ENCODE measurements at places on chromosomes 13 and 19. TPM values are rescaled to one million over a fixed set of nuclear protein-coding genes. Genes with fewer than 3 reads are reported as not detected.

DNA sequence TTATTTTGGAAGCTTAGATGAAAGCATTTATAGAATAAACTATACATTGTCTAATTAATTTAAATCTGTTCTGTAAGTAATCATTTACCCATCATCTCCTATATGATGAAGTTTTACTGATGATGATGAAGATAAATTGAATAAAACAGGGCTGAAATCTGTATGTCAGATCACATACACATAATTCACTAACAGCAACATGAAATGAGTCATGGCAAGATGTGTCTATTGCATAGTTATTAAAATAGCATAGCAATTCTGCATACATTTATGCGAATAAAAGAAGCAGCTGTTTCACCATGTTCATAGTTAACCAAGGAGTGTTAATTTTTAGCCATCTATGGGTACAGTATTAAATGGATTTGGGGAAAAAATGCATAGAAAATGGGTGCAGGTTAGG, 424.9 kb downstream of the LIG4 start:
- H3K27me3 ChIP-seq = no peaks in the 10 kb centered on the region
- no peak overlapping the region for H3K4me3 ChIP-seq
- no peaks in the 10 kb centered on the region for H3K4me1 ChIP-seq
- DNase-seq = no peak
- no peaks in the 10 kb centered on the region for H3K36me3 ChIP-seq

Gene OR4F17
- total RNA-seq = not detected

DNA sequence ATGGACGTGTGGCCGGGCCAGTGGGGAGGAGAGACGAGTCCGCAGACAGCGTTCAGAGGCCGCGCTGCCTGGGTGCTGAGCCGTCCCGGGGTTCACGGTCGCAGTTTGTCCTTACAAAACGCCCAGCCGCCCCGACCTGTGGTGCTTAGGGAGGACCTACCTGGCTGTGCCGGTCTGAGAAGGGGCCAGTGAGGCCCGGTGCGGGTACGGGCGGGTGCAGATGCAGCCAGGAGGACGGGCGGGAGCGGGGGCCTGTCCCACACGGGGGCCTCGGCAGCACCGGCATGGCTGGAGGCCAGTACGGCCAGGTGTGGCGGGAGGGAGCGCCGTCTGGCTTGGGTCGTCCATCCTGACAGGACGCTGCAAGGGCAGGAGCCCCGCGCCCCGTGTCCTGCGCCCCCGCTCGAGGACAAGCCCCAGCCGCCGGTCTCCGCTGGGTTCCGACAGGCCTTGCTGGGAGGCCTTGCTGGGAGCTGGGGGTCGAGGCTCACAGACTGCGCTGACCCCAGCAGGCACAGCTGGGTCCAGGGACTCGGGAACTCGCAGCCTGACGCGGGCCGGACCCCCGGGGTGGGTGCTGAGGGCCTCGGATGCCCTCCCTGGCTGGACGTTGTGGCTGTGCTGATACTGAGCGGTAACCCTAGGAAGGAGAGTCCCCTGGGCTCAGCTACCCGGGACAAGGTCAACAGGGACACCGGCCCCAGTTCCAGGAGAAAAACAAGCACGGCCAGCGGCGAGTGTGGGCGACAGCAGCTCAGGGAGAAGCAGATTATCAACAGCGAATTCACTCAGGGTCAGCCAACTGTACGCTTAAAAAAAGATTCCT, 5.3 kb upstream of the PROZ start:
- peak overlapping the region; percentile 90 for H3K27ac ChIP-seq
- H3K36me3 ChIP-seq = no peaks in the 10 kb centered on the region
- H3K4me1 ChIP-seq = peaks cover 23% of the 10 kb centered on the region

DNA sequence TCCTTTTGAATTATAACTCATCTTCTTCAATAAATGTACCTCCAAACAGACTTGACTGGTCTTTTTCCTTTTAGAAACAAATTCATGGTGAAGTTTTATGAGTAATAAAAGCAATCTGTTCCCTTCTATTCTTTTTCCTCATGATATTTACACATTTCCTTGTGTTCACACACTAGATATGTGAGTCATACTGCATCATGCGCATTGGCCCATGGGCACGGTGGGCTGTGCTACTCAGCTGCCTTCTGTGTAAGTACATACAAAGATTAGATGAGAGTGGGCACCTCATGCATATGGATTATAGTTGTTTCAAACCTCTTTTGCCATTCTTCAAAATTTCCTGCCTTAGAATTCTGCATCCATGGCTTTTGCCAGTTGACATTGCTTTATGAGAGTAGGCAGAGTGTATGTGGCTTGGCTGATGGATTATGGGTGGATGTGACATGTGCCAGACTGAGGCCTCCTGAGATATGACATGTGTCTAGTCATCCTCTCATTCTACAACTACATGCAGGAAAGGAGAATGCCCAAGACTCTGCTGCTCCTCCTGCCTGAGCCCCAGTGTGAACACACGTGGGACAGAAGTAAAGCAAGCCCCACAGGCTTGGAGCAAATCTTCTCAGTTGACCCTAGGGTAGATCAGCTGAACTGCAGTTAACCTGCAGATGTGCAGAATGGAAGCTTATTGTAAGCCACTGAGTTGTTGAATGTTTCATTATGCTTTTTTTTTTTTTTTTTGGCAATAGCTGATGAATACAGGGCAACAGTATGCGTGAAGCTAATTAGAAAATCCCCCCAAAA, 109.9 kb downstream of the RBM26 start:
- peaks cover 29% of the 10 kb centered on the region for H3K27me3 ChIP-seq
- DNase-seq = no peak
- no peaks in the 10 kb centered on the region for H3K36me3 ChIP-seq
- H3K27ac ChIP-seq = no peak overlapping the region
- no peak overlapping the region for H3K4me3 ChIP-seq

Gene EPSTI1
- 2.6 TPM for total RNA-seq

DNA sequence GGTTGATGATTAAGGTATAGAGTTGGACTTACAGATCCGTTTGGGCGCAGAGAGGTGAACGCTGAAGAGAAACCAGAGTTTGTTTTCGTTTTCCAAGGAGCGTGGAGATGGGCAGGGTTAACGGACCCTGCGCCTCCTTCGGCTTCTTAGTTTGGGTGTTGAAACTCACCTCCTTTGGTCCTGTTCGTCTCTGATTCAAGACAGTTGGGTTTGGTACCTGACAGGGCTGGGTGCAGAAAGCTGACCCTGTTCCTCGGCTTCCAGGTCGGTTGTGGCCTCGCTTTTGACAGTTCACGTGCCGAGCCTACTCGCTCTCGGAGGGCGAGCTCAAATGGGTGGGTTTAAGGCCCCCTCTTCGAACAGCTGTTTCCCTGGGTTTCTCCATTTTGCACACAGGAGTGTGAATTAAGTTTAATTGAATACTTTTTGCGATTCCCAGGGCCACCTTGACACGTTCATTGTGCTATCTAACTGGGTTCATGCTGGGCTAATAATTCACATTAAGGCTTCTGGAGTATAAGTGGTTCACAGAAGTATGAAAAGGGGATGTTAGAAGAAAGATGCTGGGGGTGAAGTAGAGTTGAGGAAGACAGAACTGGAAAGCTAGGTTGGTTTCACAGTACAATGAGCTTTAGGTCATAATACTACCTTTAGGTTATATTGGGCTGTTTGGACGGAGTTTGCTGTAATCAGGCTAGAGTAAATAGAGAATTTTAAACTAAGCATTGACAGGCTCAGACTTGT, 638 bp downstream of the USPL1 start:
- H3K27ac ChIP-seq = peak overlapping the region; percentile 99
- no peak for DNase-seq
- peak overlapping the region; percentile 82 for H3K4me3 ChIP-seq
- no peaks in the 10 kb centered on the region for H3K27me3 ChIP-seq

DNA sequence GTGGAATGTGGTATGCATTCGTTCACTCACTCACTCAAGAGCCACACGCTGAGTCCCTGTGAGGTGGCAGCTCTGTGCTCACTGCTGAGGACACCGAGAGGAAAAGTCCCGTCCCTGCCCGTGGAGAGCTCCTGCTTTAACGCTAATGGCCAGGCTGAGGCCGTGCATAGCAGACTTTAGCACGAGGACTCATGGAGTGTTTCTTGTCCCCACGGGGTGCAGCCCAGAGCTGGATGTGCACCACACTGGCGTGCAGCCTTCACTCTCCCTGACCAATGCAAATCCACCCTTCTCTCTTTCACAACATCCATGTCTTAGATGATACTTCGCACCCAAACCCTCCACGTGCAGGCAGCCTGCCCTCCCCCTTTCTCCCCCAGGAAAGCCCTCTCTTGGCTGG, 159.6 kb upstream of the ZNF536 start:
- no peaks in the 10 kb centered on the region for H3K4me1 ChIP-seq
- H3K4me3 ChIP-seq = no peak overlapping the region
- DNase-seq = no peak
- no peaks in the 10 kb centered on the region for H3K36me3 ChIP-seq

Gene ZNF540
- total RNA-seq = 6.9 TPM

Gene RNF113B
- total RNA-seq = not detected

DNA sequence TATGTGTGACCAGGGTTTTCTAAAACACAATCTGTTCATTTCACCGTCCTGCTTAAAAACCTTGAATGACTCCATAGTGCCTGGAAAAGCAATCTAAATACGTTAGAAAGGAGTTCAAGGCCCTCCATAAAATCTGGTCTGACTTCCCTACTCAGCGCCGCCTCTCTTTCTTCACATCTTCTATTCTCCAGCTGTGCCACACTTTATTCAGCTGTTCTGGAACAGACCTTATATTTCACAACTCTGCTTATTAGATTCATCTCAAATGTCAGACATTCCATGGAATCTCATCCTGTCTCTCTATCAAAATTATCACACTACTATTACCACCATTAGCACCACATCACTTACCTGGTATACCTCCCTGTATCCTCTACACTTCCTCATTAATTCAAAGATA, 19.8 kb upstream of the SPART start:
- no peaks in the 10 kb centered on the region for H3K4me1 ChIP-seq
- H3K4me3 ChIP-seq = no peak overlapping the region
- H3K27ac ChIP-seq = peak overlapping the region; percentile 44
- H3K36me3 ChIP-seq = no peaks in the 10 kb centered on the region
- no peak for DNase-seq
- no peaks in the 10 kb centered on the region for H3K27me3 ChIP-seq

DNA sequence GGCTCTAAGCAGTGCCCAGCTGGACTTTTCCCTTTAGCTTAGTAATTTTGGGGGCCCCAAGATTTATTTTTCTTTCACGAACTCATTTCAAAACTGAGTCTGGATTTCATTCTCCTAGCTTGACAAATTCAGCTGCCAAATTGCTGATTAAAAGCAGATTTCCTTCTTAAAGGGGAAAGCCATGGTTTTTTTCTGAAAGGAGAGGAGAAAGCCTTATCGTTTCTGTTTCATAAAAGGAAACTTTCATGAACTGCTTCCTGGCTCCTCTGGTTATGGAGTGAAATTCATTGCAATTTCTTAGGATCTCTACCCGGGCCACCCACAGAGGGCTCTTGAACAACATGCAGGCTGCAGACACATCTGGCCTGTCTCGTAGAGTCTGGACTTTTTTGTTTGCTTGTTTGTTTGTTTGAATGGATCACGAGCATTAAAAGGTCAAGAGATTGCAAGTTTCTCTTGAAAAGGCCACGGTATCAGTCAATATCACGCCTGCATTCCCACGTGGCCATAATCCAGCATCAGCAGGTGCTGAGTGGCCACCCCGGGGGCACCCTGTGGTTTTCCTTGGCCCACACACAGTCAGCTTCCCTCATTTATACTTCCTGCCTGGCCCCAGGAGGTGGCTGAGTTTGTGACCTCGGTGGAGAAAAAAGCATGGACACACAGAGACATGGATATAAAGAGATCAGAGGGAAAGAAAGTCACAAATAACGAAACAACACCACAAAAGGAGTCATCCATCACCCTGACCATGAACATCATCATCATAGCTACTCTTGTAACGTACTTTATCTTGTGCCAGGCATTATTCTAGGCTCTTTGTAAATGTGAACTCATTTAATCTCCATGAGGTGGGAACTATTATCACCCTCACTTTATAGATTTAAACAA, 10.5 kb upstream of the KLK4 start:
- DNase-seq = no peak
- peaks cover 6% of the 10 kb centered on the region for H3K4me1 ChIP-seq
- H3K36me3 ChIP-seq = no peaks in the 10 kb centered on the region
- H3K4me3 ChIP-seq = no peak overlapping the region
- no peak overlapping the region for H3K27ac ChIP-seq

- no peak for DNase-seq
- H3K27ac ChIP-seq = no peak overlapping the region
- no peaks in the 10 kb centered on the region for H3K27me3 ChIP-seq
- H3K36me3 ChIP-seq = peaks cover 50% of the 10 kb centered on the region
Measured at GRCh38 chr13:113170511-113170910, 12.1 kb downstream of the PROZ start.

Gene NCAN
- not detected for total RNA-seq

DNA sequence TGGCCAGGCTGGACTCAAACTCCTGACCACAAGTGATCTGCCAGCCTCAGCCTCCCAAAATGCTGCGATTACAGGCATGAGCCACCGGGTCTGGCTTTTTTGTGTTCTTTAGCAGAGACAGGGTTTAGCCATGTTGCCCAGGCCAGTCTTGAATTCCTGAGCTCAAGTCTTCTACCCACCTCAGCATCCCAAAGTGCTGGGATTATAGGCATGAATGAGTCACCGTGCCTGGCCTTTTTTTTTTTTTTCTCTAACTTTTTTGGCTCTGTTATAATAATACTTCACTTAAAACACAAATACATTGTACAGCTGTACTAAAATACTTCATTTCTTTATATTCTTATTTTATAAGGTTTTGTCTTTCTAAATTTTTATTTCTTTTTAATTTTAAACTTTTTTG, 599.5 kb upstream of the PCDH9 start:
- H3K27me3 ChIP-seq = no peaks in the 10 kb centered on the region
- H3K4me1 ChIP-seq = no peaks in the 10 kb centered on the region
- no peak for DNase-seq
- H3K27ac ChIP-seq = no peak overlapping the region
- no peaks in the 10 kb centered on the region for H3K36me3 ChIP-seq

- H3K27me3 ChIP-seq = no peaks in the 10 kb centered on the region
- no peak for DNase-seq
- no peak overlapping the region for H3K4me3 ChIP-seq
- no peaks in the 10 kb centered on the region for H3K4me1 ChIP-seq
Measured at GRCh38 chr13:59584761-59585670, 578.7 kb downstream of the DIAPH3 start.

Gene SIRT2
- total RNA-seq = 99.0 TPM

GRCh38 chr19:29694669-29695627, 20.1 kb downstream of the C19orf12 start:
- peaks cover 8% of the 10 kb centered on the region for H3K4me1 ChIP-seq
- H3K27me3 ChIP-seq = no peaks in the 10 kb centered on the region
- peaks cover 4% of the 10 kb centered on the region for H3K36me3 ChIP-seq
- no peak overlapping the region for H3K4me3 ChIP-seq
- DNase-seq = peak; percentile 82

Gene TNFAIP8L1
- 4.2 TPM for total RNA-seq

Gene ACP5
- total RNA-seq = 3.1 TPM

All from left ventricle myocardium inferior (tissue), 1 donor.